ENCODE measurements at places on chromosomes 16 and 17. TPM values are rescaled to one million over a fixed set of nuclear protein-coding genes. Genes with fewer than 3 reads are reported as not detected.

Gene IRX6
- 1.2 TPM for total RNA-seq

DNA sequence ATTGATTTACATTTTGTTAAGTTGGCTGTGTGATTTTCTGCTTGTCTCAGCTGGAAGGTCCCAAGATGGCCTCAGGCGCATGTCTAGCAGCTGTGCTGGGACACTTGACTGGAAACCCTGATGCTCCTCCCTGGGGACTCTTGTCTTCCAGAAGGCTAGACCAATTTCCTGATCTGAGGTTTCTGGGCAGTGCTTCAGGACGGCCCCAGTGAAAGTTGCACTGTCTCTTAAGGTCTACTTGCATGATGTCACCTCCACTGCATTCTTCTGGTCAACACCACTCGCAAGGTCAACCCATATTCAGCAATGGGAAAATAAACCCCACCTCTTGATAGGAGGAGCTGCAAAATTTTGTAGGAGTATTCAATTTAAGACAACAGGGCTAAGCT lies 116.0 kb downstream of the SALL1 start:
- no peaks in the 10 kb centered on the region for H3K4me1 ChIP-seq
- no peaks in the 10 kb centered on the region for H3K36me3 ChIP-seq
- no peaks in the 10 kb centered on the region for H3K27me3 ChIP-seq
- no peak overlapping the region for H3K4me3 ChIP-seq
- H3K27ac ChIP-seq, result no peak overlapping the region

DNA sequence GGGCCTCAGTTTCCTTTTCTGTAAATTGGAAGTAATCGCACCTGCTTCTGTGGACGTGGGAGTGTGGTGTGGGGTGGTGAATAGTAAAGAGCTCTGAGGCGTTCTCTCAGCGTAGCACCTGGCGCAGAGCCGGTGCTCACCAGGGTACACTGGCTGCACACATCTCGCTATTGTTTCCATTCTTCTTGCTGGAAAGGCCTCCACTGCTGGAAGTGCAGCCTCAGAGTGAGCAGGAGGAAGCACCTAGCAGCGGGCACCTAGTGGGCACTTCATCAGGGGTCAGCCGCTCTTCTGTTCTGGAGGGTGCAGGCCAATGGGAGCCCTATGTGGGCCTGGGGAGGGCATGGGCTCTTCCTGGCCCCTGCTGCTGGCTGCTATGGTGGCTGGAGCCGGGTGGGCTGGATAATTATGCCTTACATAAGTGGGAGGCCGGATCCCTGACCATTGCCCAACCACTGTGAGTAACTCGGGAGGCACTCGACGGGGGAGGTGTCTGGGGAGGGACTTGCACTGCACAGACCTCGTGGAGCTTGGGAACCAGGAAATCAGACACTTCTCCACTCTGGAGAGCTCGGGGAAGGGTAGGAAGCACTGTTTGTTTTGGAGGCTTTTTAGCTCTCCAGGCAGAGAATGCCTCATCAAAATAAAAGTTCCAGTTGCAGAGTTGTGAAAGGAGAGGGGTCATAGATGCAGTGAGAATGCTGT lies 1.7 kb downstream of the MAP2K3 start:
- no peaks in the 10 kb centered on the region for H3K27me3 ChIP-seq
- H3K36me3 ChIP-seq, result peaks cover 13% of the 10 kb centered on the region
- peak overlapping the region; percentile 99 for H3K27ac ChIP-seq
- DNase-seq, result peak; percentile 100
- H3K4me3 ChIP-seq, result peak overlapping the region; percentile 86

Gene TMC5
- under 0.01 TPM for total RNA-seq

GRCh38 chr16:78796221-78796866 lies 696.9 kb downstream of the WWOX start:
- H3K4me3 ChIP-seq, result no peak overlapping the region
- H3K27ac ChIP-seq, result no peak overlapping the region
- no peaks in the 10 kb centered on the region for H3K27me3 ChIP-seq
- H3K4me1 ChIP-seq, result no peaks in the 10 kb centered on the region
- no peak for DNase-seq
- H3K36me3 ChIP-seq, result no peaks in the 10 kb centered on the region

Gene CHST5
- total RNA-seq, result under 0.01 TPM

- no peak for DNase-seq
- peak overlapping the region; percentile 61 for H3K27ac ChIP-seq
- no peaks in the 10 kb centered on the region for H3K27me3 ChIP-seq
- no peak overlapping the region for H3K4me3 ChIP-seq
- H3K4me1 ChIP-seq, result peaks cover 8% of the 10 kb centered on the region
Observed at GRCh38 chr16:57764006-57764340, 28.4 kb downstream of the KATNB1 start.

DNA sequence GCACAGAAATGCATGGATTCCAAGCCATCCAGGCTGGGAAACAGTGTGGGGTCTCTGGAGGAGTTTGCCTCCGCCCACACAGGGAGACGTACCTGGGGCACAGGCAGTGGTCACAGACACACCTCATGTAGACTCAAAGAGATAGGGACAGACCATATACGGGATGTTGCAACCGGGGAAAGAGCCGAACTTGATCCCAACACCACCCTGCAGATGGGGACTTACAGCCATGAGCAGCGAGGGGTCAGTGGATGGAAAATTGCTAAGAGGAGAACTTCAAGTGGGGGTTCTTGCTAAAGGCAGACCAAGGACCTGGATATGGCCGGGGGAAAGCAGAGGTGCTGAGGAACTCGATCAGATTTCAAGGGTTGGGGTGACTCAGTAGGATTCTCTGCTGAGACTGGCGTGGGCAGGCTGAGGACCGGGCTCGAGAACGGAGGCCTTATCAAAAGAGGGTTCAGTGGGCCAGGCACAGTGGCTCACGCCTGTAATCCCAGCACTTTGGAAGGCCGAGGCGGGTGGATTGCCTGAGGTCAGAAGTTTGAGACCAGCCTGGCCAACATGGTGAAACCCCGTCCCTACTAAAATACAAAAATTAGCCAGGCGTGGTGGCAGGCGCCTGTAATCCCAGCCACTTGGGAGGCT lies 12.0 kb upstream of the DNAH17 start:
- H3K4me1 ChIP-seq, result peaks cover 14% of the 10 kb centered on the region
- H3K27ac ChIP-seq, result no peak overlapping the region
- DNase-seq, result peak; percentile 43
- H3K4me3 ChIP-seq, result no peak overlapping the region
- H3K36me3 ChIP-seq, result no peaks in the 10 kb centered on the region

DNA sequence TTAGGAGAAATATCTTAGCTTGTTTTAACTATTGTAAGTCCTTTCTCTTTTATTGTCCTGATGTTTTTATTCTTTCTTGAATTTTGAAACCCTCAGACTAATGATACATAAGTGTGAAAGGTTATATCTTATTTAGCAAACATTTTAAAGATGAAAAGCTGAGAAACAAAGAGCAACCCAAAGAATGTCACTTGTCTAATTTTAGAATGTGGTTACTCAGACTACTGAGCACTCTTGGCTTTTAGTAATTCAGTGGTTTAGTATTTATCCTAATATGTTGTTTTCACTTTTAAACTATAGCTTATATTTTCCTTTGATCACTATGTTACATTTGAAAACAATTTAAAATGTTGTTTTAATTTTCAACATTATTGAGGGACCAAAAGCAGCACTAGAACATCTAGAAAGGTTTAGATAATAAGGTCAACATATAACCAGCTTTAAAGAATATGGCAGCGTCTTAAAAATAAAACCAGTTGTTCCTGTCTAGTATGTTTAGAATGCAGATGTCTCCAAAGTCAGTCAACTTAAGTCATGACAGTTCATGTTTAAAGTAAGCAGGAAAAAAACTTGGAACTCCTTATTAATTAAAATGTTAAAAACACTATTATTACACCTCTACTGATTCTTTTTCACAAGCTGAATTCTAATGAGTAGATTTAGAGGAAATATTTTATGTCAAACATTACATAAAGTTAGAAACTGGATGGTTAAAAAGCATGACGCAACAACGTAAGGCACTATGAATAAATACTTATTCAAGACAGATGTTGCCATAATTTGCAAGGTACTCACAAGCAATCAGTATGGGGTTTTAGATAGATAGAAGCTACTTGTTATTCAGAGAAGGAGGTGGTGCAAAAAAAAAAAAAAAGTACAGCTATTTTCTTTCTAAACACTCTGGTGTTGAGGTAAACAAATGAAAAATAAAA lies 2.4 kb downstream of the MBTD1 start:
- DNase-seq, result peak; percentile 58
- no peaks in the 10 kb centered on the region for H3K36me3 ChIP-seq
- peak overlapping the region; percentile 27 for H3K27ac ChIP-seq
- no peaks in the 10 kb centered on the region for H3K27me3 ChIP-seq
- H3K4me3 ChIP-seq, result no peak overlapping the region

Gene ADAD2
- total RNA-seq, result not detected

DNA sequence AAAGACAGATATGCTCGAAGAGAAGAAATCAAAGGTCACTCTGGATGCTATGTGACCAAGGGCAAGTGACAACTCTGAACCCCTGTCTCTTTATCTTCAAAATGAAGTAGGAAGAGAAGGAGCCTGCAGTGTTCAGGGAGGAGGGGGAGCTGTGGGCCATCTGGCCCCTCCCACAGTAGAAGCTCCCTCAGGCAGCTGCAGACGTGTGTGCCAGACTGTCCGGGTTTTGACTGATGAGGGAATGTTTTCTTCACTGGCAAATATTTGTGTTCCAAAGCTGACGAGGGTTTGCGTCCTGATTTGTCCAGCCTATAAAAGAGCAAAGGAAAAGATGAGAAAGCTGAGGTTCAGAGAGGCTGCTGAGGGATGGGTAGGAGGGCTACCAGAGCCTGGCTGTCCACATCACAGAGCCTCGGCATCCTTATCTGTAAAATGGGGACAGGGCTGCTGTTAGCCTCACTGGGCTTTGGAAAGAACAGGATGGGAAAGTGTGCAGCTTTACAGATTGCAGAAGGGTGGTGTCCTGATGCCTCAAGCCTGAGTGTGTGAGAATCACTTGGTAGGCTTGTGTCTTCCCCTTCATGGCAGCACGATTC lies 1.8 kb upstream of the GINS2 start:
- peaks cover 8% of the 10 kb centered on the region for H3K27me3 ChIP-seq
- no peak overlapping the region for H3K4me3 ChIP-seq
- peaks cover 5% of the 10 kb centered on the region for H3K4me1 ChIP-seq
- H3K36me3 ChIP-seq, result no peaks in the 10 kb centered on the region
- DNase-seq, result peak; percentile 38

GRCh38 chr17:56309897-56310296 lies 156.6 kb downstream of the ANKFN1 start:
- H3K4me3 ChIP-seq, result no peak overlapping the region
- H3K36me3 ChIP-seq, result no peaks in the 10 kb centered on the region
- H3K27me3 ChIP-seq, result no peaks in the 10 kb centered on the region
- H3K27ac ChIP-seq, result no peak overlapping the region
- DNase-seq, result no peak
- H3K4me1 ChIP-seq, result no peaks in the 10 kb centered on the region

GRCh38 chr16:5025171-5025632 lies 8.5 kb downstream of the NAGPA start:
- H3K27ac ChIP-seq, result no peak overlapping the region
- DNase-seq, result peak; percentile 51
- no peaks in the 10 kb centered on the region for H3K36me3 ChIP-seq
- H3K27me3 ChIP-seq, result no peaks in the 10 kb centered on the region
- H3K4me3 ChIP-seq, result no peak overlapping the region

- no peaks in the 10 kb centered on the region for H3K4me1 ChIP-seq
- DNase-seq, result no peak
- H3K4me3 ChIP-seq, result no peak overlapping the region
- H3K27ac ChIP-seq, result no peak overlapping the region
- H3K36me3 ChIP-seq, result no peaks in the 10 kb centered on the region
- H3K27me3 ChIP-seq, result no peaks in the 10 kb centered on the region
Observed at GRCh38 chr17:60840456-60840855, 162.8 kb downstream of the BCAS3 start.

DNA sequence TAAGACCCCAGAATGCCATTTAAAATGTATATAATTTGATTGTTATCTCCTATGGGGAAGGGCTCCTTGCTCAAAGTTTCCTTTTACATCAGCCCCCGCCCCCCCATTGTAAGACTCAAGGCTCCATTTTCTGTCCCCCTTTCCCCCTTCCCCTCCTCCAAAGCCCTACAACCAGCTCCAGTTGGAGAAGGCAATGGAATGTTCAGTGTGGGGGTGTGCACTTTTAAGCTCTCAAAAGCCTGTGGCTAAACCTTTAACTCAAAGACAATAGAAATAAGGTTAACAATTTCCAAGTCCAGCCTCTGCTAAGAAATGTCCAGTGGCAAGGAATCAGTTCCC lies 114.7 kb downstream of the NOG start:
- H3K27me3 ChIP-seq, result peaks cover 5% of the 10 kb centered on the region

Gene CCR7
- total RNA-seq, result not detected

DNA sequence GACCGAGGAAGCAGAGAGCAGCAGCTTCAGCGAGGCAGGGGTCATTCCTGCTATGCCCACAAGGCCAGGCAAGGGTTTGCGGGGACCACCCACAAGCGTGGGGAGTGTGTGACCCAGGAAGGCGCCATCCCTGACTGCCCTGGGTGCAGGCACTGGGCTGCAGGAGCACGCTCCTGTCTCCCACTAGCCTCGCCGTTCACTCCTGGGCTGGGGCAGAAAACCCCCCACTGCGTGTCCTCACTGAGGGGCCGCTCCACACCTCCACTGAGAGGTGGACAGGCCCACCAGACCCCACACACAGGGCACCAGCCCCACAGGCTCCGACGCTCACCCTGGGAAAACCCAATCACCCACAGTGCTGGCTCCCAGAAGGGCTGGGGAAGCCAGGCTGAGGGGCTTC lies 56.1 kb downstream of the KLHDC4 start:
- H3K27ac ChIP-seq, result no peak overlapping the region
- DNase-seq, result no peak
- peaks cover 7% of the 10 kb centered on the region for H3K36me3 ChIP-seq
- no peaks in the 10 kb centered on the region for H3K27me3 ChIP-seq
- H3K4me3 ChIP-seq, result no peak overlapping the region

GRCh38 chr17:11643851-11644250 lies 45.6 kb downstream of the DNAH9 start:
- no peaks in the 10 kb centered on the region for H3K27me3 ChIP-seq
- no peak for DNase-seq
- H3K4me1 ChIP-seq, result no peaks in the 10 kb centered on the region
- H3K36me3 ChIP-seq, result no peaks in the 10 kb centered on the region
- H3K27ac ChIP-seq, result no peak overlapping the region

GRCh38 chr16:85871756-85872155 lies 27.2 kb upstream of the IRF8 start:
- no peaks in the 10 kb centered on the region for H3K4me1 ChIP-seq
- no peaks in the 10 kb centered on the region for H3K36me3 ChIP-seq
- H3K27ac ChIP-seq, result no peak overlapping the region
- no peaks in the 10 kb centered on the region for H3K27me3 ChIP-seq
- H3K4me3 ChIP-seq, result no peak overlapping the region

- H3K27ac ChIP-seq, result no peak overlapping the region
- H3K27me3 ChIP-seq, result peaks cover 6% of the 10 kb centered on the region
Observed at GRCh38 chr17:48492401-48493298, 38.2 kb downstream of the HOXB1 start.

All from osteoblast (primary cell).